ENCODE measurements at places on chromosomes 3 and 15. TPM values are rescaled to one million over a fixed set of nuclear protein-coding genes. Genes with fewer than 3 reads are reported as not detected.

PIERCE2 gene
- not detected for total RNA-seq

GRCh38 chr15:82080774-82081173 is 35.0 kb upstream of the MEX3B start:
- DNase-seq: no peak

ALPK3 gene
- total RNA-seq: 0.14 TPM

KCNMB2 gene
- total RNA-seq: not detected

- no peak for DNase-seq
Measured at GRCh38 chr3:31495971-31496665, 36.6 kb upstream of the STT3B start.

GRCh38 chr3:30646181-30646876 is 39.9 kb downstream of the TGFBR2 start:
- no peak for DNase-seq

C3orf85 gene
- total RNA-seq: not detected
